ENCODE measurements at places on chromosomes 12 and 14.
A peak's percentile ranks its signal among the peaks of the same experiment; 100 is the strongest.

DNA sequence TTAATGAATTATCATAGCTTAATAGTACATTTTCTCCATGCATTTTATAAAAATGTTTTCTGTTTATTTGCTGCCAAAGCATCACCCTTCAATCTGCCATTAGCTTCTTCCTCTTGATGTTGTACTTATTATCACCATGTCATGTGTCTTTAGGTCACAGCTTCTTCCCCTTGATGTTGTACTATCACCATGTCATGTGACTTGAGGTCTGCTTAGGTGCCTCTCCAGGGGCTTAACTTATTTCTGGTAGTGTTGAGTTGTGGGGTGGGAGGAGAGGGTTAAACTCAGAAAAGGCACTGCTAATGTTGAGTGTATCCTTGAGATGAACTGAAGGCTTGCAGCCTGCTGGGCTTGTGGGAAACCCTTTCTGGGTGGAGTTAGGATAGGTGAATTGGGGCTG is 87.8 kb downstream of the DAAM1 start:
- DNase-seq: no peak

- DNase-seq: no peak
Measured at GRCh38 chr14:21169573-21169972, 13.7 kb upstream of the OR5AU1 start.

GRCh38 chr14:105353136-105353535 is 38.6 kb downstream of the PACS2 start:
- no peak for DNase-seq

- DNase-seq: no peak
Measured at GRCh38 chr12:106138633-106139421, at the start of gene NUAK1. NUAK1 (minus strand) TSS chr12:106138954; CDS start chr12:106138653, 301 bp downstream.

GRCh38 chr14:50002926-50003212 is 110.0 kb downstream of the ARF6 start:
- DNase-seq: no peak

- DNase-seq: peak; percentile 52
Measured at GRCh38 chr14:102063109-102063807, 23.6 kb downstream of the HSP90AA1 start.

DNA sequence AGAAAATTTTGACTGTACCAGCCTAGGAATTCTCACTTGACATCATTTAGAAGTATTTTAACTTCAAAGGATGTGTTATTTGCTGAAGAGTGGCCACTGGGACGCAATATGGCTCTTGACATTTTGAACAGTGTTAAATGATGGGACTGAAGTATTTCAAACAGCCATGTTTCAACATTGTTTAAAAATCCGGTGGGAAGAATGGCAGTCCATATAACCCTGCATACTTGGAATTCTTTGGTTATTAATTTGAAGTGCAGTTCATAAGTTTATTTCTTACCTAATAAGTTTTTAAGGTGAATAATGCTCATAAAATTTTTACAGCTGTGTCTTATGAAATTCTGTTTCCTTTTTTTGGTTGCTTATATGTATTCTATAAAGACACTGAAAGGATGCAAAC is 8.3 kb downstream of the TMTC2 start:
- no peak for DNase-seq

- DNase-seq: no peak
Measured at GRCh38 chr12:132125736-132126135, 18.4 kb downstream of the DDX51 start.

DNA sequence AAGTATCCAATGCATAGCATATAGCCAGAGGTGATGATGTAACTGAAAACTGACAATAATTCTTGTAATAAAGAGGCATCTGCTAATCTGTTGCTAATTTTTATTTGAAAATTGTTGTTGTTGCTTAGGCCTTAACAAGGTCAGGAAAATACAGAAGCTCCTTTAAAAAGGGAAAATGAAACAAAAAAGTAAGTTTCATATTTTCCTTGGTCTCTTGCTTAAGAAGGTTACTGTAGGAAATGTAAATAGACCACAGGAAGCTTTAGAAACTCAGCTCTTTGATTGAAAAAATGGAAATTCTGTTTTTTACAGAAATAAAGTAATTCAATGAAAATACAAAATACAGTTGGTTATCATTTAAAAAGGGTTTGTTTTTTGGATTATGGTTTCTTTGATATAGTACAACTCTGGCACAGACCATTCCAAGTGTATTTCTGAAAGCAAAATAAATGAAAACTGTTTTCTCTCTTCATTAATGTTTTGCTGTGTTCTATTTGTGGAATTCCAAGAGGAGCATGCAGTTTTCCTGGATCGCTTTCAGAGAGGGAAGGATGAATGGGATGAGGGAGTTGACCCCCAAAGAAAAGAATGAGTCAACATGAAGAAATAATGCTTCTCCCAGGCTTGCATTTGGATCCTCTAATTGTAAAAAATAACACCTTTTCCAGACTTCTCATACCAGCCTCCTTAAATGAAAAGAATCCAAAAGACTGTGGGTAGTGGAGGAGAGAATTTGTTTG is 398.0 kb upstream of the FAR2 start:
- no peak for DNase-seq

DNA sequence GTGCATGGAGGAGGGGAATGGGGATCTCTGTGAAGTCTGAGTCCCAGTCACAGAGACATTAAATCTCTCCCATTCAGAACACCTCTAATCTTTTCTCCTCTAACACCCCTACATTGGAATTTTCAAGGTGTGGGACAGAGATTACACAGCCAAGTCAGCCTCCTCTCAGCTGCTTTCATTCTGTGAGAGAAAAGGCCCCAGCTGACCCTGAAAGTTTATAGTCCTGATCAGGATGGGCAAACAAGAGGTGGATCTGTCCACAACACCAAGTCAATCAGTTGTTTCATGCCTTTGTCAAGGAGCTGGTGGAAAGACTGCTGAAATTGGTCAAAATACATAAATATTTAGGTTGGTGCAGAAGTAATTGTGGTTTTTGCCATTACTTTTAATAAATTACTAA is 218.9 kb downstream of the SEC23A start:
- no peak for DNase-seq

GRCh38 chr12:71665090-71665463 is 976 bp downstream of the THAP2 start:
- DNase-seq: no peak

DNA sequence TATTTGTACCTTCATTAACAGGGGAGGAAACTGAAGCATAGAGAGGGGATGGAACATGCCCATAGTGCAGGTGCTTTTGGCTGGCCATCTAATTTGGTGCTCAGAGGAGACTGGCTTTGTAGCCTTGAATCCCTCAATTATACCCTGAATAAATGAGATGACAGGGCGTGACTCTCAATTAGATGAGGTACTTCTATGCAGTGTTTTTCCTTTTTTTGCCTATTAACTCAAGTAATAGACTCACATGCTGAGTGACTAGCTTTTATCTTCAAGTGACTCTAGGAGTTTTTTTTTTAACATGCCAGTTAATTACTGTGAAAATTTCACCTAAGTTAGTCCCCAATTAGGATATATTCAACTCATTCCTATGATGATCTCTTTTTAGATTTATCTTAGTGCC is 243.7 kb downstream of the DACT1 start:
- no peak for DNase-seq

- DNase-seq: no peak
Measured at GRCh38 chr12:32692358-32692757, 13.3 kb downstream of the DNM1L start.

DNA sequence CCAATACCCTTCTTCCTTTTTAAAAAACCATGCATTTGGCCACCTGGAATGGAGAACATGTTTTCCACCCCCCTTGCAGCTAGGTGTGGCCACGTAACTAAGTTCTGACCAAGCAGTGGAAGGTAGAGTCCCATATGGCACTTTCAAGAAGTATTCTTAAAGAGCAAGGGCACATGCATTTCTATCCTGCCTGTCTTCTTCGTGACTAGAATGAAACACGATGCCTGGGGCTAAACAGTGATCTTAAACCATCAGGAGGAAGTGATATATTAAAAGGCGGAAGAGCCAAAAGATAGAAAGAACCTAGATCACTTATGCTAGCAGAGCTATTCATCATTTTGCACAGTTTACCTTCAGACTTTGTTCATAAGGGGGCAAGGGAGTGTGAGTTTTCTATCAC is 16.0 kb upstream of the DDX11 start:
- DNase-seq: no peak

- DNase-seq: peak; percentile 87
Measured at GRCh38 chr14:105480807-105481801, 5.6 kb upstream of the CRIP1 start.

- no peak for DNase-seq
Measured at GRCh38 chr14:22976620-22977433, 5.5 kb downstream of the AJUBA start.

- DNase-seq: no peak
Measured at GRCh38 chr12:72024613-72025012, 86.0 kb downstream of the TPH2 start.
